ENCODE measurements at places on chromosomes 5 and 9. TPM values are rescaled to one million over a fixed set of nuclear protein-coding genes. Genes with fewer than 3 reads are reported as not detected.

- H3K36me3 ChIP-seq, result no peaks in the 10 kb centered on the region
- no peaks in the 10 kb centered on the region for H3K27me3 ChIP-seq
- DNase-seq, result no peak
- no peak overlapping the region for H3K27ac ChIP-seq
- H3K4me3 ChIP-seq, result no peak overlapping the region
- no peaks in the 10 kb centered on the region for H3K4me1 ChIP-seq
Observed at GRCh38 chr9:16202914-16203728, 650.3 kb downstream of the CCDC171 start.

DNA sequence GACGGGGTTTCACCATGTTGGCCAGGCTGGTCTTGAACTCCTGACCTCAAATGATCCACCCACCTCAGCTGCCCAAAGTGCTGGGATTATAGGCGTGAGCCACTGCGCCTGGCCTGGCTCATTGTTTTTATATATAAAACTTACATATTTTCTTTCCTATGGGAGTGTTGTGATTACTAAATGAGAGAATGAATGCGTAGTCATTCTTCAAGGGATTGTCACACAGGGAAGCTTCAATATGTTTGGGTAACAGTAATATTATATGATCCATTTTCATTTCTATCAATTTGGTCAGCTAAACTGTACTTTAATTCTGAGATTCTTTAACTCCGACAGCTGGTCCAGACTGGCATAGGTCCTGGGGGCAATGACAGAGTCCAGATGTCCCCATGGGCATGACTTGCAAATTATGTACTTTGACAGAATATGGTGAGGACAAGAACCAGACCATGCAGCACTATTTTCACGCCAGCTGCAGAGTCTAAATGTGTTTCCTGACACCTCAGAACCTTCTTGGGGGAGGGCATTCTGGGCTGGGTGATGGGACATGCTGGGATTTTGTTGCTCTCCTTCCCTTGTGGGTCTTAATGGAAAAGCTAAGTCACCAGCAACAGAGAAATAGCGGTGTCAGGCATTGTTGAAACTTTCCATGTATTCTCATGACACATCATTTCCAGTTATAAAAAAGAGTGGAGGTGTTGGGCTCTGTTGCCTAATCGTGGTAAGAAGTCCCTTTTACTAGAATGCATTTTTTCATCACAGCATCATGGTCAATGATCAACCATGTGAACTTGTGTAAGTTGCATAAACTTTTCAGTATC lies 40.9 kb upstream of the TNC start:
- no peaks in the 10 kb centered on the region for H3K36me3 ChIP-seq
- no peak overlapping the region for H3K27ac ChIP-seq
- H3K27me3 ChIP-seq, result no peaks in the 10 kb centered on the region
- H3K4me1 ChIP-seq, result no peaks in the 10 kb centered on the region

DNA sequence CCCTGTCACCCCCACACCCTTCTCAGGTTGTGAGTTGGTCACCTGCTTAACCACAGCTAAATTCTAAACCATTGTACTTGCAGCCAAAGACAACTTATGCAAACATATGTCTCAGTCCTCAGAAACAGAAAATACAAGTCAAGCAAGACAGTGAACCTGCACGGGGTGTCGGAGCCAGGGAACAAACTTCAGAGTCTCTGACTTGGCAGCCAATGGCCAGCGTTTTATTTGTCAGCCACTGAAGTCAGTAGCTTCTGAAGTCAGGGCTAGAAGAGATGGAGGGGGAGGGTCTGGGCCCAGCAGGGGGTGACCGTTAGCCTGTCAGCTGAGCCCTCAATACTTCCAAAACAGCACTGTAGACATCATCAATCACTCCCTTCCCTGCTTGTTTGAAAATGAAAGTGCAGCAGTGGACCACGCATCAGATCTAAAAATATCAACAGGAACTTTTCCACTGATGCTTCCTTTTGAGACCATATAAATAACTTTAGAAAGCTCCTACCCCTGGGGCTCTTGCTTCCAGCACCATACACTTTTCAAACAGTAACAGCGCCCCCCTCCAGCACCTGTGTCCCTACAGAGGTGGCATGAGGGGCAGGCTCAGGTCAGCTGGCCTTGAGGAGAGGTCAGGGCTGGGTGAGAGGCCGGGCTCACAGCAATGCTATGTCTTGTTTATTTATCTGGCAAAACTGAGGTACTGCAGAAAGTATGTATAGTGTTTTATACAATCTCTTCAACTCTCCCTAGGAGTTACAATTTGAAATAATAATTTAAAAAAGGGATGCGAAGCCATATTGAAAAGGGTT lies 142.5 kb downstream of the ACER2 start:
- no peak for DNase-seq
- H3K27me3 ChIP-seq, result no peaks in the 10 kb centered on the region
- no peaks in the 10 kb centered on the region for H3K4me1 ChIP-seq
- no peaks in the 10 kb centered on the region for H3K36me3 ChIP-seq
- no peak overlapping the region for H3K27ac ChIP-seq

DNA sequence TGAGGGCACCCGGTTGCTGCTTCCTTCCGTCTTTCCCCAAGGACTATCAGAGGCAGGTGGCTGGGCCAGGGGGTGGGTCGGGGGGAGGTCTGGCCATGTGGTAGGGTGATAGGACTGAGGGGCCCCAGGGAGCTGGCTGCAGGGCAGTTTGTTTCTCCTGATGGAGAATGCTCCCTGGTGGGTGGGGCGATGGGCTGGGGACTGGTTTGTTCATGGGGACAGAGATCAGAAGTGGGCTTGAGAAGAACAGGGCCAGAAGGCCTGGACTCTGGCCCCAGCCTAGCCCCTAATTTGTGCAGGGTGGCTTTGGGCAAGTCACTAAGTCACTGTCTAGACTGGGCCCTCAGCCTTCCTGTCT lies 117.4 kb downstream of the RGS3 start:
- no peak overlapping the region for H3K4me3 ChIP-seq
- H3K36me3 ChIP-seq, result peaks cover 17% of the 10 kb centered on the region
- peak overlapping the region; percentile 96 for H3K27ac ChIP-seq
- H3K4me1 ChIP-seq, result peaks cover 38% of the 10 kb centered on the region
- H3K27me3 ChIP-seq, result no peaks in the 10 kb centered on the region

- DNase-seq, result no peak
- H3K4me3 ChIP-seq, result no peak overlapping the region
- H3K4me1 ChIP-seq, result no peaks in the 10 kb centered on the region
- no peak overlapping the region for H3K27ac ChIP-seq
- no peaks in the 10 kb centered on the region for H3K36me3 ChIP-seq
Observed at GRCh38 chr5:58648846-58649245, 66.0 kb downstream of the RAB3C start.

DNA sequence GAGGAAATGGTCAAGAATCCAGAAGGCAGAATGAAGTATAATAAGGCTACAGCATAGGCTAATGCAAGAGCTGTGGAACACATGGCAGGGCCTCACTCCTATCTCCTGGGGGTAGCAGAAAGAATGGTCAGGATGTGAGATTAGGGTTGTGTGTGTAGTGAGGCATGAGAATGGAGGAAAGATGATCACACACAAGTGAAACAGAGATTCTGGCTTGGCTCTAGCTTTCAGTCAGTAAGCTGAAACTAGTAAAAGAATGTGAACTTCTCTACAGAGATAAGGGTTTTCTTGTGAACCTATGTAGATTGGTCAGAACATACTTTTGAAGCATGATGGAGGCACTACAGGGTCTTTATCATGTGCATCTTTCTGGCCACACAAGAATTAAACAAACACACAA lies 298.8 kb downstream of the ASTN2 start:
- no peaks in the 10 kb centered on the region for H3K36me3 ChIP-seq
- no peak for DNase-seq
- no peak overlapping the region for H3K27ac ChIP-seq
- H3K4me1 ChIP-seq, result no peaks in the 10 kb centered on the region

DNA sequence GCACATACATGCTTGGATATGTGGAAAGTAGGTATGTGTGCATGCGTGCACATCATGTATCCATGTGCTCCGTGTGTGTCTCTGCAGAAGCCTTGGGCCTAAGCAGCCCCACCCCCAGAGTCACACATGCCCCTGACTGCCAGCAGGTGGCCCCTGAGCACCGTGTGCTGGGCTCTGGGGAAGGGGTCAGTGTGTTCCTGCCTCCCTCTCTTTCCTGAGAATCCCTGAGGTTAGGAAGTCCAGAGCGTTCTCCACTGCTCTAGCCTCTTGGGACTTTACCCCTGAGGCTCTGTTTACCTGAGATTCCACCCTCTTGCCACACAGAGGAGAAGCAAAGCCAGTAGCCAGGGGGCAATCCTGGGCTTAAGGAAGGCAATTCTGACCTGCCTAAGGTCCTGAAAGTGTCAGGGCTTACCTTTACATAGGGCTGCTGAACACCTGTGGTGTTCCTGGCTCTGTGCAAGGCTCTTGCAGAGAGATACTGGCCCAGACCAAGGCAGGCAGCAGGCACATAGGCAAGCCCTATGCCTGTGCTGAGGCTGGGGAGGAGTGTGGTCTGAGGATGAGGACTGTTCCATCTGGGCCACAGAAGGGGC lies 207.3 kb downstream of the TMEM38B start:
- no peaks in the 10 kb centered on the region for H3K27me3 ChIP-seq
- no peak overlapping the region for H3K27ac ChIP-seq
- H3K4me1 ChIP-seq, result no peaks in the 10 kb centered on the region

DNA sequence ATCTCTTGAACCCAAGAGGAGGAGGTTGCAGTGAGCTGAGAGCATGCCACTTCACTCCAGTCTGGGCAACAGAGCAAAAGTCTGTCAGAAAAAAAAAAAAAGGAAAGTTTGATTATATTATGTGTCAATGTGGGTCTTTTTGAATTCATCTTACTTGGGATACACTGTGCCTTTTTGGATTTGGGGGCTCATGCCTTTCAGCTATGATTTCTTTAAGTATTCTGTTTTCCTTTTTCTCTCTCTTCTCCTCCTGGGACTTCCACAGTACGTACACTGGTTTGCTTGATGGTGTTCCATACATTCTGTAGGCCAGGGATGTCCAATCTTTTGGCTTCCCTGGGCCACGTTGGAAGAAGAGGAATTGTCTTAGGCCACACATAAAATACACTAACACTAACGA lies 128.3 kb downstream of the DPYSL3 start:
- no peaks in the 10 kb centered on the region for H3K36me3 ChIP-seq
- DNase-seq, result no peak

DNA sequence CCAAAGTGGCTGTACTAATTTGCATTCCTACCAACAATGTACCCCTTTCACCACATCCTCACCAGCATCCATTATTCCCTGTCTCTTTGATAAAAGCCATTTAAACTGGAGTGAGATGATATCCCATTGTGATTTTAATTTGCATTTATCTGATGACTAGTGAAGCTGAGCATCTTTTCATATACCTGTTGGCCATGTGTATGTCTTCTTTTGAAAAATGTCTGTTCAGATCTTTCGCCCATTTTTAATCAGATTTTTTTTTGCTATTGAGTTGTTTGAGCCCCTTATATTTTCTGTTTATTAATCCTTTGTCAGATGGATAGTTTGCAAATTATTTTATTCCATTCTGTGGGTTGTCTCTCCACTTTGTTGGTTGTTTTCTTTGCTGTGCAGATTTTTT lies 121.0 kb upstream of the LRRTM2 start:
- no peak overlapping the region for H3K27ac ChIP-seq
- no peaks in the 10 kb centered on the region for H3K4me1 ChIP-seq
- no peak overlapping the region for H3K4me3 ChIP-seq
- DNase-seq, result no peak
- no peaks in the 10 kb centered on the region for H3K27me3 ChIP-seq

DNA sequence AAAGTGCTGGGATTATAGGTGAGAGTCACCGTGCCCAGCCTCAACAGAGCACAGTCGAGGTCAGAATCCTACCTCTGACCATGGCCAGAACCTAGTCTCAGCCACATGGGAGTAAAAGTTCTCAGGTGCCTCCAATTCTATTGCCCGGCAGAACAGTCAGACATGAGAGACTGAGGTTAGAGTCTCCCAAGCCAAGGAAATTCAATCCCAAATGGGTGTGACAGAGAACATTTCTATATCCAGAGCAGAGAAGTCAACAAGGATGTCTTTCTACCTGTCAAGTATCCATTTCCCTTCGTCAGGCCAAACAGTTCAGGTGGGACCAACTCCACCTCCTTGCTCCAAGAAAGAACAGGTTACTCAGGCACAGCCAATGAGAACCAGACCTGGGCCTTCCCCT lies 10.5 kb downstream of the ANXA6 start:
- no peaks in the 10 kb centered on the region for H3K4me1 ChIP-seq
- no peaks in the 10 kb centered on the region for H3K27me3 ChIP-seq
- DNase-seq, result no peak
- no peak overlapping the region for H3K4me3 ChIP-seq
- no peaks in the 10 kb centered on the region for H3K36me3 ChIP-seq

GRCh38 chr5:79686799-79687198 lies 2.8 kb upstream of the CMYA5 start:
- H3K27ac ChIP-seq, result no peak overlapping the region
- H3K36me3 ChIP-seq, result peaks cover 13% of the 10 kb centered on the region
- no peaks in the 10 kb centered on the region for H3K27me3 ChIP-seq
- no peak overlapping the region for H3K4me3 ChIP-seq
- DNase-seq, result no peak

DNA sequence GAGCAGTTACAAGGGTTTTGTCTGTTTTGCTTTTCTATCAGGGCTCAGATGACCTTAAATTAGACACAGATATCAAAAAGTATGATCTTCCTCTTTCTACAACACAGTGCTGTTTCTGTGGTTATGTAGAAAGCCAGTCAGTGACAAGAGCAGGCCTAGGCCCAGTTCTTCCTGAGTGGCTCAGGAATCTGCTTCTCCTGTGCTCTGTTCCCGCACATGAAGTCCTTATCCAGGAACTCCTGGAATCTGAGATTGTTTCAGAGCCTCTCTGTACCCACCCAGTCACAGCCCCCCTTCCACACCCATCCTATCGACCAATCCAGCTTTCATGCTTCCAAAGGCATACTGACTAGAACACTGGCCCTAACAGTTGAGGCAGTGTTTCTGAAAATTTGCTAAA lies 40.4 kb upstream of the SMU1 start:
- H3K4me1 ChIP-seq, result no peaks in the 10 kb centered on the region
- peaks cover 57% of the 10 kb centered on the region for H3K36me3 ChIP-seq

DNA sequence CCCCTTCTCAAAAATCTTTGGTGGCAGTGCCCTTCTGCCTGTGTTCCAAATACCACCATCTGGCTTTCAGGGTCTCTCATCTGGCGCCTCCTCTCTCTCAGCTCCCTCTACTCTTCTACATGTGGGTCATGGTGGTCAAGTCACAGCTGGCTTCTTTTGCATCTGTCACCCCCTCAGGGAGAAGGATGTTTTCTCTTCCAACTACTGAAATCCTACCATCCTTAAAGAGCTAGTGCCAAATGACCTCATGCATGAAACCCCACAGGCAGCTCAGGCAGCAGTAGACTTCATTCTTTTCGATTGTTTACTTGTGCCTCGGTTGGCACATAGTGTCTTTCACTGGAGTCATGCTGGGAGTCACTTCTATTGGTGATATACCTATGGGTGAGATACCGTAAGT lies 219.2 kb downstream of the DCP2 start:
- DNase-seq, result no peak
- H3K27me3 ChIP-seq, result no peaks in the 10 kb centered on the region

The ADAMTS2 gene
- 1.3 TPM for total RNA-seq

The CDH6 gene
- total RNA-seq, result 1.0 TPM

The NTRK2 gene
- 16.5 TPM for total RNA-seq

The NUTM2G gene
- not detected for total RNA-seq

The SPINK7 gene
- not detected for total RNA-seq

The PCSK5 gene
- 4.9 TPM for total RNA-seq

The PCDHB10 gene
- total RNA-seq, result 0.90 TPM

All from pancreas (tissue), 10 donors.